EH (cell line): ENCODE measurements at places on chromosomes 4 and X.

- DNase-seq, result peak; percentile 40
These were observed 25.8 kb downstream of the ADRA2C start for GRCh38 chr4:3791910-3792542.

- no peak for DNase-seq
These were observed 328.6 kb downstream of the PCDH19 start for GRCh38 chrX:100081503-100081902.

GRCh38 chr4:136277741-136278140, 1254.6 kb downstream of the PCDH18 start:
- no peak for DNase-seq

DNA sequence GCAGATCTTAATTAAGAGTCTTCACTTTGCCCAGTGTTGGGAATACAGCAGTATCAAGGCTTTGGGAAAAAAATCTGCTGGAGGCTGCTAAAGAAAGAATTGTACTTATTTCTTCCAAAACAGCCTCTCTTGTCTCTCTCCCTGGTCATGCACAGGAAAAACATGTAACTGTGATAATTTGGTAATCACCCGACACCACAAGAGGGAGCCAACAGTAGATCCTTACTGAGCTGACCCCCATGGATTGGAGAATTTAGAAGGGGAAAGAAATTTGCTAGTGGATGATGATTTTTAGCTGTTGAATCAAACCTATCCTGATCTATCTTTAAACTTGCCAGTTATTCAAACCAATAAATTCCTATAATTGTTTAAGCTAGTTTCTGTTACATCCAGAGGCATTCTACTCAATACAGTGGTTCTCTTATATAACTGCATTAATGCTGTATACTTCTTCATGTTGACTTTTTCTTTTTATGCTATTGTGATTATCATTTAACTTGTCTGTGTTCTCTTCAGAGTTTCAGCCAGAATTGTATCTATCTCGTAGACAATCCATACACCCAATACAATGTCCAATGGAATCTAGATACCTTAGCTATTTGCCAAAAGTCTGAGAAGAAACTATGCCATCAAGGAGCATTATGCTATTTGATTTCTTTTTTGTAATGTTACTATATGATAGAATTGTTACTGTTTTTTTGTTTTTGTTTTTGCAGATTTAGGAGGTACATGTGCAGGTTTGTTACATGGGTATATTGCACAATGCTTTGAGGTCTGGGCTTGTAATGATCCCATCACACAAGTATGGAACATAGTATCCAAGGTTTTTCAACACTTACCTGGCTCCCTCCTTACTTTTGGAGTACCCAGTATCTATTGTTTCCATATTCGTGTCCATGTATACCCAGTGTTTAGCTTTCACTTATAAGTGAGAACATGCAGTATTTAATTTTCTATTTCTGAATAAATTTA, 31.3 kb upstream of the ARHGEF38 start:
- DNase-seq, result peak; percentile 46

DNA sequence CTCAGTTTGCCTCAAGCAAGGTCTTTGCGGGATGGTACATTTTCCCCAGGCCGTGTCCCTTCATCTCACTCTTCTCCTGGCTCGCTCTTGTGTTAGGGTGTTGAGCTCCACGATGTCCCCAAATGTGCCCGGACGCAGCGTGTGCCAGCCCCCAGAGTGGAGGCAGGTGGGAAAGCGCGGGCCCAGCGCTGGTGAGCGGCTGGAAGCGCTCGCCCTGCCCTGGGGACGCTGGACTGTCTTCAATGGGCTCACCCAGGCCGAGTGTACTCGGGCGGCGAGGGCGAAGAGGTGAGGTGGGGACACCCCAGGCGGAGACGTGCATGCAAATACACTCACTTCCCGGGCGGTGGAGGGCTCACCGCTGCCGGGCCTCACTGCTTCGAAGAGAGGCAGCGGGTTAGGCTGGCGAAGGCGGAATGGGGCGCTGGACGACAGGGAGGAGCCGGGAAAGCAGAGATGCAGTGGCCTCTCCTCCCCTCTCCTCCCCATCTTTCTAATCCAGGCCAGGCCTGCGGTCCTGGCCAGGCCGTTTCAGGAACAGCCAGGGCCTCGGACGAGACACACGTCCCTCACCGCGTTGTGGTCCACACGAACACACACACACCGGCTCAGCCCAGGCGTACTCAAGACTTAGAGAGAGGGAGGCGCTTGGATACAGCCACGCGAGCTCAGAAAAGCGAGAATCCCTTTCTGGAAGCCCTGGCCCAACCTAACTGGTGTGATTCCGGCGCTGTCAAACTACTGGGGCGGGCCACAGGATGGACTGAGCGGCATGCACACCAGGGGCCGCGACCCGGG, 2.2 kb downstream of the NKX6-1 start:
- DNase-seq, result peak; percentile 1
